ENCODE measurements at places on chromosomes 13 and 19. TPM values are rescaled to one million over a fixed set of nuclear protein-coding genes. Genes with fewer than 3 reads are reported as not detected.

Gene CERS1
- total RNA-seq = 0.30 TPM

Gene EDNRB
- 20.2 TPM for total RNA-seq

Gene KLK15
- not detected for total RNA-seq

Gene ZNF320
- 10.4 TPM for total RNA-seq

All from Right ventricle myocardium inferior (tissue), 1 donor.